CD4-positive, alpha-beta T cell (primary cell): ENCODE measurements at places on chromosomes 4 and X. TPM values are rescaled to one million over a fixed set of nuclear protein-coding genes. Genes with fewer than 3 reads are reported as not detected.

- DNase-seq = no peak
These were observed 118.4 kb upstream of the ENPEP start for GRCh38 chr4:110357521-110357920.

GRCh38 chr4:123777373-123777772 is 380.8 kb downstream of the SPRY1 start:
- DNase-seq = no peak

DNA sequence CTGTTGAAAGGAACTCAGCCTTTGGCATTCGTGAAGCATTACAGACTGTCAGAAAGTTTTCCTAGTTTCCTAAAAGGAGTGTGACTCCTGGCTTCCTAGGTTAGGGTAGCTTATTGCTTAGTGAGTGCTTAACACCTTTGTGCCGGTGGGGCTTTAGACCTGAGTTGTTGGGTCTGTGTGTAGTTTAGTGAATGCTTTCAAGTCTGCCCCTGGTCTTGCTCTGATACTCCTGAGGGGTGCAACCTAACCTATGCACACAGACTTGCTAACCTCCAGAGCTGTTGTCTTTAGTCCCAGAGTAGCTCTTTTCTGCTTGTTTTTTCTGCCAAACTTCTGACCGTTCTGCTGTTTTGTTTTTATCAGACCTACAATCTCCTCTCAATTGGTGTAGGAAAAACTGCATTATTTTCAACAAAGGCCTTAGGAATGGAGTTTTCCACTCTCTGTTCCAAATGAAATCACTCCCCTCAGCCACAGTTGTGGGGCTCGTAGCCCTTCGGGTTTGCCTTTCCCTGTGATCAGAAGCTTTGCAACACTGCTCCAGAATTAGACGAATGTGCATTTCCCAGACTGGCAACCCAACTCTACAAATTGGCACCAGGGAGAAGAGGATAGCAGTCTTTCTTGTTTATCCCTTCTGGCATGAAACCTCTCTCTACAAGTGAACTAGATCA is 1399.1 kb upstream of the PCDH7 start:
- DNase-seq = no peak

DNA sequence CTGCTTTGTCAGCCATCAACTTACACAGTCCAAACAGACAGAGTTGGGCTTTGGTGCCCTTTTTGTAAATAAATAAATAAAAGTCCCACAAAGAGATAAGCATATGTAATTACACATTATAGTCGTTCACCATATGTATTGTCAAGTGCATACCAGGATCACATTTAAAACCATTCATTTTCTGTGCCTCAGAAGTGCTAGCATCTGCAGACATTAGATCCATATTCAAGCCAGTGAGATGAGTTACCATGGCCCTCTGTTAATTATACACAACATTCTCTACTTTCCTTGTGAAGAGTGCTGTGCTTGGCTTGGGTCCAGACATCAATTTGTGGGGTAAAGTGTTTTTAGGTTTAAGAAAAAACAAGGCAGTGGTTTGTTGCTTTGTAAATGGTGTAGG is 76.8 kb downstream of the ENOX2 start:
- DNase-seq = no peak

GRCh38 chrX:153999359-154000037 is 20.2 kb downstream of the IRAK1 start:
- DNase-seq = no peak

DNA sequence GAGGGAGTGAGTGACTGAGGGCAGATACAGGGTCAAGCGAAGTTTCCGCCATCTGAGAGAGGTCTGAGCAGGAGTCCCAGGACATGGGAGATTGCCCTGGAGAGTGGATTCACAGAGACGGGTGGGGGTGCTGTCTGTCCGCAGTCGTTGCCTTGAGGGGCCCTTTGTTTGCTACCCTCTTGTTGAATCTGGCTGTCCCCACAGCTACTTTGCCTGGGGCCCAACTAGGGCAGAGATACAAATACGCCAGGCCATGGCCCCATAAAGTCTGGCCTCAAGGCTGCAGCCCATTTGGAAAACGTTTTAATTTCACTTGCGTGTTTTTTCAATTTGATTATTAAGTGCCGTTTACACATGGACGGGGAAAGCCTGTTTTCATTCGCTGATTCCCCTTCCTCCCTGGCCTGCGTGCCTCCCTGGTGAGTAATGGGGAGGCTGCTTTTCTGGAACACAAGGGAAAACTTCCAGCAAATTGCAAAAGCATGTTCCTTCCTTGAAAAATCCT is 134.4 kb downstream of the SMIM20 start:
- no peak for DNase-seq

GRCh38 chrX:131861088-131861787 is 161.9 kb upstream of the STK26 start:
- DNase-seq = no peak

- DNase-seq = no peak
These were observed 20.4 kb downstream of the HERC5 start for GRCh38 chr4:88477229-88477860.

DNA sequence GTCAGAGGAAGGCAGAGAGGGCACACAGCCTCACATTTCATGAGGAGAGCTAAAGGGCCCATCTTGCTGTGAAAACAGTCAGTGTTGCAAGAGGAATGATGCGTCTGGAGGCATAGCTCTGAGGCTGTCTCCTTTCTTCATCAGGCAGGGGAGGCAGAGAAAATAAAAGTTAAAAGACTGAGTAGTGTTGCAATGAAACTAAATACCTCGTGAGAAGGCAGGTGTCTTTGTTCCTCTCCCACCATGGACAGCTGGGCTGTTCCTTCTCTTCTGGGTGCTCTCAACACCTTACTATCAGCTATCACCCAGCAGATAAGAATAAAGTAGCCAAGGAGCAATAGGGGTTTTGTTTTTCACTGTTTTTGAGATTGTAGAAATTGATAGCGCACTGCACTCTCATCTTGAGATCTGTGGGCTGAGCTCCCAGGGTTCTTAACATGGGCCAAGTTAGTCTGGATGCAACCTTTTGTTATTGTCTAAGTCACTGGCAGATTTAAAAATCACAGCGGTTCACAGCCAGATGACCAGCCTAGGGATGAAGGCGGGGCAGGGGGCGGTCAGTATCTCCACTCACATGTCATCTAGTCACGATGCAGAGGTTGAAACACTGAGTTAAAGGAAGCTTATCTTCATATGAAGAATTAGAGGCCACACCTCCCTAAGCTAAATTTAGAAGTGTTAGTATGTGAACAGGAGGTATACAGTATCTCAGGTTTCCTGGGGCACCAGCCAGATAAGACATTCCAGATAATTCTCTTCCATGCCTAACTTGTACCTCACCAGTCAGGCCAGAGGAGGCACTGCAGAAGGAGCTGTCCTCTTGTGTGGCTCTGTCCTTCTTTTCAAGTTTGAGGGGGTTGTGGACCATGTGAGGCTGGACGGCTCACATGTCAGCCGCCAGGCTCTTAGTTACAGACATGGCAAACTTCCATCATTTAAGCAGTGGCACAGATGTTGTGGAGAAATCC is 36.9 kb downstream of the PARM1 start:
- DNase-seq = no peak

DNA sequence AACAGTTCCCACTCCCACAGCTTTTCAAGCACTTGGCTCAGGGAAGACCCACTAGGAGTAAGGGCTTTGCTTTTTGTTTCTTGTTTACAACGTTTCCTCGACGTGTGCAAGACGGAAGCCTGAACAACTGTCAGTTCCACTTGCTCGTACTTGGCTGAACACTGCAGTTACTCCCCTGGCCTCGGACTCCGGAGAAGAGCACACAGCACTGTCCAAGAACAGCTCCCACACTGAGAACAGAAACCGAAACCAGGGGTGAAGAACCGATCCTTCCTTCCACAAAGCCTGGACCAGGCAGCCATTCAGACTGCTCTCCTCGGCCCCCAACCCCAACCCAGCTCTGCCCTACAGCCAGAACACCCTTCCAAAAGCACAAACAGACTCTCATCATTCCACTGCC is 25.5 kb downstream of the IRF2 start:
- DNase-seq = no peak

GRCh38 chr4:8283631-8284121 is 14.1 kb downstream of the HTRA3 start:
- DNase-seq = no peak

- DNase-seq = no peak
These were observed 926.5 kb downstream of the PDHA2 start for GRCh38 chr4:96766359-96766758.

DNA sequence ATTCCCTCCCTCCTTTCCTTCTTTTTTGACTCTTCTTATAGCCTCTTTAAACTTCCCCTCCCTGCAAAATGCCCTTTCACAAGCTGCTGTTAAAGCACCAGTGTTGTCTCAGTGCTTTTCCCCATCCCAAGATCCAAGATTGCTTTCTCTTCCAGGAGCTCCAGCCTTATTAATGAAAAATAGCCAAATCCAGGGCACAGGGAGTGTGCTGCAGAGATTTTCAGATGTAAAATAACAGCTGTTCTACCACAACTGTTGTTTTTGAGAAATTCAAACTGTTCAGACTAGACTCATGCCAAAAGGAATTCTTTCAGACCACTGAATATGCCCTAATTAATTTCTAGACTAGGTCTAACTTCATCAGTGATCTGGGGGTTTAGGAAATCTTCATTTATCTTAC is 47.0 kb upstream of the GPC3 start:
- DNase-seq = no peak

DNA sequence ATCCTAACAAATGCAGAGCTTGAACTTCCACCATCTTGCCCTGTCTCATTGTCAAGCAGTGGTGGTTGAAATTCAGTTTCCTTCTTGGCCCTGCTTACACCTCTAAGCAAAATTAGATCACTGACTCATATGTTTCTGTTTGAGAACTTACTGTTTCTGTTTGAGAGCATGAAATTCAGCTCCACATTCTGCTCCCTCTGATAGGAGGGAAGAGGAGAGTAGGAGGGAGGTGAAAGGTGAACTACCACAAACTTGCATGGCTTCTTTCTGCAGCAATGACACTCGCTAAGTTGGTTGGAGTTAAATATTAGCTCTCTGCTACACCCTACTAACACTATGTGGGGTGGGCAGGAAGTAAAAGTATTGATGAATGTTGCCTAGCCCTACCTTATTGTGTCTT is 117.8 kb upstream of the EDA2R start:
- no peak for DNase-seq

DNA sequence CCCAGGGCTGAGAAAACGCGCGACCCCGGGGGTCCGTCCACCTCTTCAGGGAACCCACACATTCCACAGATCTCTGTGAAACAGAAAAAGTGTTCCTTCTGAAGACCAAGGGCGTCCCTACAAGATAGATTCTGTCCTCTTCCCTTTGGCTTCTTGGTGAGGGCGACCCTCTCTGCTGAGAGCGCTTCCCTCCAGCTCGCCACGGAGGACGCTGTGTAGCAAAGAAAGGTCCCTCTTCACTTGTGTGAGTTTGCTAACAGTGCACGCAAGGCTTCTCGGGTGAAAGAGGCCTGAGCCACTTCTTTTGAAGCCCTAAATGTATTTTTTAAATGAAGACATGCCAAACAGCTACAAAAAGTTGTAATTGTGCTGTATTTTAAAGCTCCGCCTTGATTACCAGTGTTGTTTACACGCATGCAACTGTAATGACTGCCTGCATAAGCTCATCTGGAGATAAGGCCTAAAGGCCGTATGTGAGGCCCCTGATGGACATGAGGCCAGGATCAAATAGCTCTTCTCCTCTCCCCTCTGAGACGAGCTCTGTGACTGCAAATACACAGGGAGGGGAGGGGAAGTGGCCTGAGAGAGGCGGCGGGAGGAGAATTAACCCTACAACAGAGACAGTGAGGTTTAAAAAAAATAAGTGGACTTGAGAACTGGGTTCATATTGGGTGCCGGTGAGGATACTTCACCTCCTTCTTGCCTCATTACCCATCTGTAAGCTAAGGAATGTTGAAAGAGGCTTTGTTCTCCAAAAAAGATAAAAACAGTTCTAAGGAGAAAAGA is 95.5 kb downstream of the SOWAHB start:
- DNase-seq = no peak

DNA sequence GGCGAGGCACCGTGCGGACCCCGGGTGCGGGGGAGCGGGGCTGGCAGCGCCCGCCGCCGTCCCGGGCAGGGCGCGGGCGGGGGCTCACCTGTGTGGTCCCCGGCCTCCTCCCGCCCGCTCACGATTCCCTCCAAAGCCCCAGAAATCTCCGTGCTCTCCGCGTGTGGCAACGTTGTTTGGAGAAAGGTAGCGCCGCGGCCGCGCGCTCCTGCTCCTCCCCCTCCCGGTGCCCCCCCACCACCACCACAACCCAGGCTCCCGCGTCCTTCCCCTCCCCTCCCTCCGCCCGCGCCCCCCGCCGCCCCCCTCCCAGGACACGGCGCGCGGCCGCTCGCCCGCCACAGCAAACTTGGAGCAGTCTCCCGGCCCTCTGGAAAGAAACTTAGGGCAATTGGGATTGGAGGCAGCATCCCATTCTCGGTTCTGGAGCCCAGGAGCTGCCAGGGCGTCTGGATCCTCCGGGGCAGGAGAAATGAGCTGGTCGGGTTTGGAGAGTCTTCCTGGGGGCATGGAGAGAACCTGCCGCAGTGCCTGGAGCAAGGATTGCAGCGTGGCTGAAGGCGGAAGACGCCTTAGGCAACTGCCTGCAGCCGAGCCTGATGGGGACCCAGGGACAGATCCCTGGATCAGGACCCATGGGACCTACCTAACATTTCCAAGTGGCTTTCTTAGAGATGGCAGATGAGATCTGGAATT is 855 bp downstream of the KLF3 start:
- no peak for DNase-seq

DNA sequence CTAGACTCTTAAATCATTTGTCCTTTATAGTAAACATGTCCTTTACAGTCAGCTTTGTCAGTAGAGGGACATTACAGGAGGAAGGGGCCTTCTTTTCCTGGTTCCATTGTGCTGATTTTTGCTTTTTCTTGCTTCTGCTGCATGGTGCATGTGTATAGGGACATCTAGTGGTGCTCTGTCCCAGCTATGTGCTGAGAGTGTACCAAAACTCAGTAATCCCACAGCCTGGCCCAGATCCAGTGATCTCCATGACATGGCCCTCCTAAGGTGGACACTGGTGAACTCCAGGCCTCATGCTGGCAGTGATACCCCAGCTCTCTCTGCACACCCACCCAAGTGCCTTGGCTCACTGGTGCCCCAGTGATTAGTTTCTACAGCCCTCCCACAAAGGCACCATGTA is 45.2 kb downstream of the MAGEB17 start:
- DNase-seq = no peak

- DNase-seq = no peak
These were observed 44.1 kb upstream of the SEC24B start for GRCh38 chr4:109389369-109390114.

GRCh38 chr4:62490635-62491034 is 1290.5 kb downstream of the ADGRL3 start:
- DNase-seq = no peak

Gene RAB39B
- 5.6 TPM for total RNA-seq

Gene HPSE
- total RNA-seq = 1.5 TPM

Gene TNIP3
- total RNA-seq = 0.39 TPM

Gene S100P
- 2.8 TPM for total RNA-seq

Gene PRRG3
- not detected for total RNA-seq

Gene BCOR
- 26.1 TPM for total RNA-seq

Gene UGT2B15
- not detected for total RNA-seq

Gene SOX3
- not detected for total RNA-seq
